ENCODE measurements at places on chromosomes 5 and 9.

DNA sequence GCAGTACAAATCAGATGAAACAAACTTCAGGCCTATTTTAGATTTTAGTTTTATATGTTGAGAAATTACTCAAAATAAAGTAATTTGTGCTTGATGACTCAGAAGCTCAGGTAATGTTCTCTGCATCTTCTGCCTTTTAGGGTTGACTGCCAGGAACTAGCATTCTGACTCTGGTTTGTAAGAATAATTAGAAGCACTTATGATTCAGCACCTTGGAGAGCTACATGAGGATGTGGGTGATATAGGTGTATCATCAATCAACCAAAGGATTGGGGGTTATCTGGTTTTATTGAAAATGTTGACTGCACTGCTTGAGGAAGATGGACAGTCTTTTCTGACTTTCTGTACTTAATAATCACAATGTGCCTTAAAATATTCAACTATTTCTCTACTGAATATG is 118.7 kb upstream of the SGCD start:
- DNase-seq, result peak; percentile 6

DNA sequence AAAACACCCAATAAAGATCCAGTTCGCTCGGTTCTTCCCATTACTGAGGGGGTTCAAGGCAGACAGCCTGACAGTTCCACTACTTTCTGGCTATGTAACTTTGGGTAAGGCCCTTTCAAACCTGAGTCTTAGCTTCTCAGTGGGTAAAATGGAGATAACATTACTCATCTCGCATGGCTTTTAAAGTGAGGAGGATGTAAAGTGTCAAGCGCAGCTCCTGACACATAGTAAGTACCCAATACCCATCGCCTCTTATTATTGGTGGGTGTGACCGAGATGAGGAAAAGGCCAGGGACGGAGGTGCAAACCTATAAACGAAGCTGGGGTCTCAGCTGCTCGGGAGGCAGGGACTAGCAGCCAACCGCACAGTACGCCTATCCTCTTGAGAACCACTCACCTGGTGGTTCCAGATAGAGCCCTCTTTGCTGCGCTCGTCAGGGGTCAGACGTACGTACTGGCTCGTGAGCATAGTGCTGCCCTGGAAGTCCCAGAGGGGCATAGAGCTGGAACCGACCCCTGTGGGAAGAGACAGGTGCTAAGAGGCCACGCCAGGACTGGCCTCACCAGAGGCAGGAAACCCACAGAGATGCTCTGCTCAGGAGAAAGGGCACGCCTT is 584 bp downstream of the LMAN2 start:
- no peak for DNase-seq

DNA sequence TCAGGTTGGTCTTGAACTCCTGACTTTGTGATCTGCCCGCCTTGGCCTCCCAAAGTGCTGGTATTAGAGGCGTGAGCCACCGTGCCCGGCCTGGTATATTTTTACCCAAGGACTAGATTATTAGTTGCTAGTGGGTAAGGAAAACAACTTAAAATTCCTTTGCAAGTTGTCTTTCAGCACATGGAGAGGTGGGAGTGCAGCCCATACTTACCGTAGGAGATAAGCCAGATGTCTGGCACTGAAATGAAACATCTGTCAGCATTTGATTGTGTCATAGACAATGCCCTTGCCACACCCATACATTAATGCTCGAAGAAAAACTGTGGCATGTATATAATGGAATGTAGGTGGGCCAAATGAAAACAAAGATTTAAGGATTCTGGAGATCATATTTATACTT is 36.6 kb upstream of the ANKH start:
- peak; percentile 78 for DNase-seq

DNA sequence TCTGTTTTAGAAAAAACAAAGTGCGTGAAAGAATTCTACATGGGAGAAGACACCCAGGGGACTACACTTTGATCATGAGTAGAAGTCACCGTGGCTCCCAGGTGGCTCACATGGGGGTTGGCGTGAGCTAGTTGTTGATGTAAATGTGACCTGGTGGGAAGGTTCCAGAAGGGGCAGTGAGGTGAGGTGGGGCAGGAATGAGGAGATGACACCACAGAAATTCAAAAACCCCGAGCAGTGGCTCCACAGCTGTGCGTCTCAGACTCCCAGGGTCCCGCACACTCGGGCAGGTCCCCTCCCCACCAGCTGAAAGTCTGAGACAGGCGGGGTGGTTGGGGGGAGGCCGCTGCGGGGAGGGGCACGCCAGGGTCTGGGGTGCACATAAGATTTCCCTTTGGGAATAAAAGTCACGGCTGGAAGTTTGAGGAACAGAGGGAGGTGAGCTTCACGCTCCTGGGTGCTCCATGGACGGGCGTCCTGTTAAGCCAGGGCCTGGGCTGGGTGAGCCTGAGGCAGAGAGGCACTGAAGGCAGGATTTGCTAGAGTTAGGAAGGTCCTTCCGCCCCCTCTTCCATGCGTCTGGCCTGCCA is 29.9 kb downstream of the GLT6D1 start:
- DNase-seq, result no peak

DNA sequence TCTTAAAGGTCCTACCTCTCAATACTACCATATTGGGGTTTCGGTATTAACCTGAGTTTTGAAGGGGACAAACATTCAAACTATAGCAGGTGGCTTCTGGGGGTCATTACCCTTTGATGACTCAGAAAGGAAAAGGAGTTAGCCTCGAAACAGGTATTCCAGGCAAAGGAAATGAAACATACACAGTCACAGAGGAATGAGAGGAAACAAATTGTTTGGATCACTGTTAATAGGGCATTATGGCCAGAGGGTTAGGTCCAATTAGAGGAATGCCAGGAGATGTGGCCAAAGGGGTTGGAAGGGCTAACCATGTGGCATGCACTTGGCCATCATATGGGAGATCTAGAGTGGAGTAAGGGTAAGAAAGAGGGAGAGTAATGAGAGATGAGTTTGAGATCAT is 23.9 kb upstream of the NIM1K start:
- no peak for DNase-seq

GRCh38 chr5:43309637-43310036 is 3.6 kb downstream of the HMGCS1 start:
- DNase-seq, result no peak

DNA sequence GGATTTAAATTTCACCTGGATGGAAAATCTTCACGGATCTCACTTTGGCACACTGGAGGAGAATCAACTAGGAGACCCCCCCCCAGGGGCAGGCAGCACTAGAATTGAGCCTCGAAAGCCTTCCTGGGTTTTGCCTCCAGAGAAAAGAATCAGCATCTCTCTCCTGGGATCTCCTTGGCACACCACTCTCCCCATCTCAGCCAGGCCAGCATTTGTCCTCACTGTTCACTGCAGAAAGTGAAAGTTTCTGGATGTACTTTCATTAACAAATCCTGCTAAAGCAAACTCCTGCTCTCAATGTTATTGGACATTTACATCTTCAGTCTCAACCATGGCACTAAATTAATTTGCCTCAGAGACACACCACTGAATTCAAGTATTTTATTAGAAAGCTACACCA is 312.2 kb downstream of the SLIT3 start:
- no peak for DNase-seq

DNA sequence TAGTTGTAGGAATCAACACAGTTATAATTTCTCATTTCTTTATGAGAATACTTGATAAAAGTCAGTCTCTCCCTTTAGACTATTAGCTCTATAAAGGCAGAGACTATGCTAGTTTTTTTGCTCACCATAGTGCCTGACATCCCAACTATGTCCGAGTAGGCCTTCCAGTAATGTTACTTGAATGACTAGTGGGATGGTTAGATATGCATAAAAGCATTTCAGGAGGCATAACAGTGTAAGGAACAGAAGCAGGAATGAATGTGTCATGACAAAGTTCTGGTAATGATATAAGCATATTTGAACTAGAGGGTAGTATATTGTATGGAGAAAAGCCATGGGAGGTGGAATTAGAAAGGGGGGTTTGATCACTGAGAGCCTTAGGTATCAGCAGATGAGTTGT is 77.4 kb upstream of the C5orf46 start:
- DNase-seq, result no peak

DNA sequence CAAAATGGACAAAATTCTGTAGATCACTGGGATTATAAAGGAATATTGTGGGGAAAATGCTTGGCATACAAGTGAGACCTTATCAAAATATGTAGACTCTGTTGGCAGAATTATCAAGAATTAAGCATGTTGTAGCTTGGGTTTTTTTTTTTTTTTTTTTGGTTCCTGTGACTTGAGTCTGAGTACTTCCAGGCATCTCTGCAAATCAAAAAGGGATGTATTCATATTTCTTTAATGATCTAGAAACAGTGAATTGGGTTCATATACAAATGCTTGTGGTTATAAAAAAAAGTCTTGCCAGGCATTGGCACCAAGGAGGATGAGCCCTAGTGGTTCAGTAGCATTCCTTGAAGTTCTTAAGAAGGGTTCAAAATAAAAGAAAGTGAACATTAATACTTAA is 292.2 kb downstream of the ARHGAP26 start:
- no peak for DNase-seq

GRCh38 chr9:28255174-28255573 is 681.9 kb upstream of the C9orf72 start:
- no peak for DNase-seq

- peak; percentile 36 for DNase-seq
These were observed 20.7 kb downstream of the CDC37L1 start for GRCh38 chr9:4700091-4700490.

- no peak for DNase-seq
These were observed 14.4 kb upstream of the S1PR3 start for GRCh38 chr9:88976890-88977257.

DNA sequence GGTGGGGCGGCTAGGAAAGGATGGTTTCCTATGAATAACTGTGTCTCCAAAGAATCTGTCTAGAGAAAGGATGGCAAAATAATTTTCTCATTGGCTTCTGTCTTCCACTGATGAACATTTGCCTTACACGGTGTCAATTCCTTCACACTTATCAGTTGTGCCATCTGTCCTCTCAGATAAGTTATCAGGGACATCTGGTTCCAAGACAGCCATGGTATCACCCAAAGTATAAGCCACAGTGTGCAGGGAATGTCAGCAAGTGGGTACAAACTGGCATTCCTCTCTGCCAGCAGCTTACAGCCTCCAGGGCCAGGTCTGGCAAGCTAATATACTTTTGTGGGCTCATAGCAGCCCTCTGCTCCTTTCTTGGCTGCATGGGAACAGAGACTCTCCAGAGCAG is 1092.0 kb downstream of the EFNA5 start:
- no peak for DNase-seq

GRCh38 chr9:110104261-110104809 is 103.6 kb downstream of the C9orf152 start:
- peak; percentile 77 for DNase-seq

GRCh38 chr9:16526380-16526779 is 344.1 kb downstream of the BNC2 start:
- peak; percentile 81 for DNase-seq

DNA sequence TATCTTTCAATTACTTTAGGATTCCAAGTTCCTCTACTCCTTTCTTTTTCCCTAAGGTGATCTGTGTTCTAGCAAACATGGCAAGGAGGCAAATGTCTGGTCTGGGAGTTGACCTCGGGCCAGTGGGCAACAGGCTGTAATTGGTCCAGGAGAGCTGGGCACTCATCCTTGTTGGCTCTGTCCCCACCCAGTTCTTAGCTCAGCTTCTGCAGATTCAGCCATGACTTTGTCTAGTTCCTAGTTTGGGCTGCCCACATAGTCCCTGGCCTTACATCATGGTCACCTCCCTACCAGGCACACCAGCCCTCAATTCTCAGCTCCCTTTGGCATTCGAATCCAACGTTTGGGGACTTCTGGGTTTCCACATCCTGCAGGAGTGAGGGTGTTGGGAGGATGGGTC is 92.1 kb upstream of the DAP start:
- DNase-seq, result no peak

DNA sequence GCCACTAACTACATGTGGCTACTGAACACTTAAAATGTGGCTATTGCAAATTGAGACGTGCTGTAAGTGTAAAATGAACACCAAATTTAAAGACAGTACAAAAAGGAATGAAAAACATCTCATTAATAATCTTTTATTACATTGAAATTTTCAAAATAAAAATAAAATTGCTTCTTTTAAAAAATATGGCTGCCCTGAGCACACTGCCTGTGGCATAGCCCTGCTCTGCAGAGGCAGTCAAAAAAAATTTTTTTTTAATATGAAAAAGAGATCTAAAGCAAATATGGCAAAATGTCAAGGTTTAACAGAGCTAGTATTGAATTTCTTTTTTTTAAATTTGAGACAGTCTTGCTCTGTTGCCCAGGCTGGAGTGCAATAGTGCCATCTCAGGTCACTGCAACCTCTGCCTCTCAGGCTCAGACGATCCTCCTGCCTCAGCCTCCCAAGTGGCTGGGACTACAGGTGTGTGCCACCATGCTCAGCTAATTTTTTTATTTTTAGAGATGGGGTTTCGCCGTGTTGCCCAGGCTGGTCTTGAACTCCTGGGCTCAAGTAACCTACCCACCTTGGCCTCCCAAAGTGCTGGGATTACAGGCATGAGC is 25.6 kb downstream of the CARNMT1 start:
- no peak for DNase-seq

DNA sequence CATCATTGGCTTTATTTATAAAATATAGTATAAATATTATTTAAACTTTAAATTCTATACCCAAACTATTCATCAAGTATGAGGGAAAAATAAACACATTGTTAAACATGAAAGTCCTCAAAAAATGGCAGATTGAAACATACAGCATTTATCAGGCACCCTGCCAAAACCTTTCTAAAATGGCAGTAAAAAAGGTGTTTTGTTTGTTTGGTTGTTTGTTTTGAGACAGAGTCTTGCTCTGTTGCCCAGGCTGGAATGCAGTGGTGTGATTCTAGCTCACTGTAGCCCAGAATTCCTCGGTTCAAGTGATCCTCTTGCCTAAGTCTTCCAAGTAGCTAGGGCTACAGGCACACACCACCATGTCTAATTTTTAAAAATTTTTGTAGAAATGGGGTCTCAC is 60.1 kb upstream of the ECM2 start:
- DNase-seq, result no peak

DNA sequence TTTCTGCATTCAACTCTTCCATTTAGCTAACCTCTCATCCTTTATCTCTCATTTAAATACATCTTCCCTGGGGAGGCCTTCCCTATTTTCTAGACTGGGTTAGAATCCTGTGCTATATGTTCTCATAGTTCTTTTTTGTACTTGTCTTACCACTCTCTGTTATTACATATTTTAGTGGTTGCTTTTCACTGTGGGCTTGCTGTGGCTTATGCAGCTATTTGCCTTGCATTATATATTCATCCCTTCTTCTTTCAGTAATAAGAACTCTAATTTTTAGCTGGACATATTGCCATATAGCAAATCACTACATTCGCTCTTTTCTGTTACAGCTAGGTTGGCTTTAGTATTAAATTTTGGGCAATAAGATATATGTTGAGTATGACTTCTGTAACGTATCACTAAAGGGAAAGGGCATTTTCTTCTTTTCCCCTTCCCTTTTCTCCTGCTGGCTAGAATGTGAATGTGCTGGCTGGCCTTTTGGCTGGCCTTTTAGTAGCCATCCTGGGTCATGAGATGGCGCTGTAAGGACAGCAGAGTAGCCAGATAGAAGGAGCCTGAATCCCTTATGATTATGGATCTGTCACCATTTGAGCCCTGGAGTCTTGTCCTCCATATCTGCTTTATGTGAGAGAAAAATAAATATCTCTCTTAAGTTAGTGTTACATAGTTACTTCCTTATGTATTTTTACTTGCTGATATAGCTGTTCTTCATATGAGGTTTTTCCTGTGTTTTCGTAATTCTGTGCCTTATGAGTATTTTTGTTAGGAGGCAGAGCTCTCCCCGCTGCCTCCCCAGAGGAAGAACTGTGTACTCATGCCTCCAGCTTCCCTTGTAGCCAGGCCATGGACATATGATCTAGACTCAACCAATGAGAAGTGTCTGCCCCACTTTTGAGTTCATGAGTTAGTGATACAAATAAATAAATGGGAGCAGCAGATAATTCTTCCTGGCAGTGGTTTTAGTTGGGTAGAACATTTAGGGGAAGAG is 65.8 kb downstream of the NDUFAF2 start:
- peak; percentile 30 for DNase-seq

Measured in fibroblast of pulmonary artery (primary cell).